ENCODE measurements at places on chromosomes 2 and 18.

- no peak for DNase-seq
Measured at GRCh38 chr18:46688853-46689525, 32.0 kb upstream of the LOXHD1 start.

GRCh38 chr2:219861307-219861706 is 233.9 kb downstream of the SLC4A3 start:
- DNase-seq, result no peak

- DNase-seq, result no peak
Measured at GRCh38 chr18:2173486-2173885, 397.8 kb downstream of the METTL4 start.

DNA sequence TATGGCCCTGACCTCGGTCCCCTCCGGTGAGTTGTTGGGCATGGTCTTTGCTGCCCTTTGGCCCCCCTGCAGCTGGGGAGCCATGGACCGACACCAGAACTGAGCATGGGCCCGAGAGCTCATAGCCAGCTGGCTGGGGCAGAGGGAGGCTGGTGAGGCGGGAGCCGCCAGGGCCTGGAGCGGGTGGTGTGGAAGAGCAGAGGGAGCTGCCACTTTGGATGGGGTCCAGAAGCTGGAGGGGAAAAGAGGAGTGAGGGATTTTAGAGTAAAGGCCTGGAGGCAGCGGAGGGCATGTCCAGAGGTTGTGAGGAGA is 16.5 kb upstream of the CNNM3 start:
- no peak for DNase-seq

GRCh38 chr18:12860530-12860929 is 23.5 kb downstream of the PTPN2 start:
- DNase-seq, result no peak

GRCh38 chr2:38155-38554 is 8.2 kb downstream of the FAM110C start:
- DNase-seq, result peak; percentile 94

- DNase-seq, result no peak
Measured at GRCh38 chr2:48601349-48601748, 16.3 kb upstream of the GTF2A1L start.

DNA sequence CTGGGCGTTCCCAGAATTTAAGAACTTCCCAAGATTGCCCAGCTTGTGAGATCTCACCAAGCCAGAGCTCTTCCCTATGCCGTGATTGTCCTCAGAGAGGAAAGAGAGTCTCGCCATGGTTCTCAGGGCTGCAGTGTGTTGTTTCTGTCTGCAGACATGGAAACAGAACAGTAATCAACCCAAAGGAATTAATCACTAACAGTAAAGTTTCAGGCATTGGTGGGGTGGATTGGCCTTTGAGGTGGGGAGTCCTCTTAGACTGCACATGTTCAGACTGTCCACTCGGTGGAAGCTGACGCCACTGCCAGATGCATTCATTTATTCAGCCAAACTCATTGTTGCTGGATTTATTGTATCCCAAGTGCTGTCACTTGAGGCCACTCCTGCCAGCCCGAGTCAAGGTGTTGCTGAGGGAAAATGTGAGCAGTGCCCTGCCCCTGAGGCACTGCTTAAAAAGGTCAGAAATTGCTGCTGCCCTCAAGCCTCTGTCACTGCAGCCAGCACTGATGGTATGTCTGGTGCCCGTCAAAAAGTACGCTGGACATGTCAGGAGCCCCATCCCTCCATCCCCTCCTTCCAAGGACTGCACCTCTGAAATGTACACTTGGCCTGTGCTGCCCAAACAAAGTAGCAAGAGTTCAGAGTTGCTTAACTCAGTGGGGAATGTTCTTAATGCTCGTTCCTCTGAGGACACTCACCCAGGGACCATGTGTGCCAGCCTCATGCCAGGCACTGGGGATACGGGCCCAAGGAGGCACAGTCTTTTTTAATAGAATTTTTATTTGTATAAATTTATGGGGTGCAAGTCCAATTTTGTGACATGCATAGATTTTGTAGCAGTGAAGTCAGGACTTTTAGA is 201.0 kb downstream of the GLI2 start:
- no peak for DNase-seq

GRCh38 chr2:130304726-130305125 is 38.0 kb upstream of the IMP4 start:
- no peak for DNase-seq

DNA sequence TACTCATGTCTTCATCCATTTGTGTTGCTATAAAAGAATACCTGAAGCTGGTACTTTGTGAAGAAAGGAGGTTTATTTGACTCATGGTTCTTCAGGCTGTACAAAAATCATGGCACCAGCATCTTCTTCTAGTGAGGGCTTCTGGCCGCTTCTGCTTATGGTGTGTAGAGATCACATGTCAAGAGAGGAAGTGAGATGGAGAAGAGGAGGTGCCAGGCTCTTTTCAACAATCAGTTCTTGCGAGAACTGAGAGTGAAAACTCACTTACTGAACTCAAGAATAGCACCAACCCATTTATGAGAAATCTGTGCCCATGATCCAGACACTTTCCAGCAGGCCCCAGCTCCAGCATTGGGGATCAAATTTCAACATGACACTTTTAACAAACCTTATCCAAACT is 30.0 kb upstream of the BARD1 start:
- no peak for DNase-seq

- no peak for DNase-seq
Measured at GRCh38 chr2:98796775-98797544, 66.0 kb upstream of the MGAT4A start.

DNA sequence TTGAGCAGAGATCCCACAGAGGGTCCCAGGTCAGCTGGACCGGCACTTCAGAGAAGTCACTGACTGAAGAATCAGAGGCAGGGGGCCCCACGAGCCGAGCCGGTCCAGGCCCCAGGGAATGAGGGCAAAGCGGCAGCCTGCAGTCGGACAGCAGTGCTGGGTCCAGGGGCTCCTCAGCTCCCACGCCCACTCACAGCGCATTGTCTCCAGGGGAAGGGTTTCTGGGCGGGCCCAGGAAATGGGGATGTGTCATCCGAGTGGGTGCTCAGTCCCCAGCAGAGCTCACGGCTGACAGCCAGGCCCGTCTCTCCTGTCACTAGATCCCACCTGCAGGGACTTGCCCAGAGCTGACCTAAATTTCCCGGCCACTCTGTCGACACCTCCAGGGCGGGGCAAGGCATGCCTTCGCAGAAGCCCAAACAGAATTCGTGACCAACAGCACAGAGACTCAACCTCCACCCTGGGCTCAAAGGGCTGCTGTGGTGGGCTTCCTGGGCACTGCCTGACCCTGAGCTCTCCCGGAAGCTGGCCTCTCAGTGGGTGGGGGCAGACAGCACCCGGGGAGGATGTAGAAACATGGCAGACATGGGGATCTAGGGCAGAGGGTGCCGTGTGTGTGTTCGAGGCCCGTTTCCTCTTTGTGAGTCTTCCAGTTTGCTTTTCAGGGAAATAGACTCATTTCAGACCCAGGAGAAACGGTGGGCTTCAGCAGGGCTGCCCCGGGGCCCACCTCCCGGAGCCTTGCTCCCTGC is 42.1 kb upstream of the TAF1B start:
- peak; percentile 94 for DNase-seq

- DNase-seq, result no peak
Measured at GRCh38 chr2:144939590-144939989, 419.7 kb upstream of the ZEB2 start.

GRCh38 chr18:48391868-48392267 is 17.3 kb downstream of the ZBTB7C start:
- DNase-seq, result no peak

- DNase-seq, result no peak
Measured at GRCh38 chr2:159712929-159713420, 669 bp downstream of the MARCHF7 start.

- no peak for DNase-seq
Measured at GRCh38 chr2:25980076-25980887, 2.0 kb downstream of the KIF3C start.

DNA sequence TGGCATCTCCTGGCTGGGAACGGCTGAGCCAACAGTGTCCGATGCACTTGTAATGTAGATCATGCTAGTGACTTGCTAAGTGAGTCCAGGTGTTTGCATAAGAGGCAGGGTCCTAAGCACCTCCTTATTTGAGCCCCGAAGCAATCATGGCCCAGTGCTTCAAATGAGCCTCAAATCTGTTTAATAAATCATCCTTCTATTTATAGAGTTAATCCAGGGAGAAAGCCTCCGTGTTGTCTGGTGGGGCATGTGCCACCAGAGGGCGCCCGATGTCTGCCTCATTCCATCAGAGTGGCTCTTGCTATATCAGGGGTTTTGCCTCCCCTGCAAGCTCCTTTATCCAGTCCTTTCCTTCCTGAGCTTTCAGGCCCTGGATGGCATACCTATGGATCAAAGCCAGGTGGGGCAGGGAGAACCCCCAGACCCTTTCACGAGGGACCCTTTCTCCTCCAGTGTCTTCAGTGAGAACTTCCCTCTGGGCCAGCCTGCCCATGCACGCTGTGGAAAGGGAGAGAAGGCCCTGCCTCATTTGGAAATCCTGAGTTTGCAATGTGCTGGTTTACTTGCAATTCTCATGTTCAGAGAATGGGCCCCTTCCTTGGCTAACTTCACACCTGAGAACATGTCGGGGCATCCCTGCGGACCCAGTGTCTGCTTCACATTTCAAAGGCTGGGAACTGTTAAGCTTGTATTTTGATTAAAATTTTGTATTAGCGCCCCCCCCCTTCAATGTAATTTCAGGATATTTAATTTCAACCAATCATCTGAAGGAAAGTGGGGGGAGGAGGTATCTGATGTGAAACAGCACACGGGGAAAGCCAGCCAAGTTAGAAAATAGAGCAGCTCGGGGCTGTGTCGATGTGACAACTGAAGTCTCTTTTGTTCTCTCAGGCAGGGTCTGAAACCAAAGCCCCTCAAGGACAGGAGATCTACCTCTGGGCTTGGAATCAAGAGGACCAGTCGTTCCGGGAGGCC is 39.7 kb downstream of the RDH14 start:
- DNase-seq, result no peak

DNA sequence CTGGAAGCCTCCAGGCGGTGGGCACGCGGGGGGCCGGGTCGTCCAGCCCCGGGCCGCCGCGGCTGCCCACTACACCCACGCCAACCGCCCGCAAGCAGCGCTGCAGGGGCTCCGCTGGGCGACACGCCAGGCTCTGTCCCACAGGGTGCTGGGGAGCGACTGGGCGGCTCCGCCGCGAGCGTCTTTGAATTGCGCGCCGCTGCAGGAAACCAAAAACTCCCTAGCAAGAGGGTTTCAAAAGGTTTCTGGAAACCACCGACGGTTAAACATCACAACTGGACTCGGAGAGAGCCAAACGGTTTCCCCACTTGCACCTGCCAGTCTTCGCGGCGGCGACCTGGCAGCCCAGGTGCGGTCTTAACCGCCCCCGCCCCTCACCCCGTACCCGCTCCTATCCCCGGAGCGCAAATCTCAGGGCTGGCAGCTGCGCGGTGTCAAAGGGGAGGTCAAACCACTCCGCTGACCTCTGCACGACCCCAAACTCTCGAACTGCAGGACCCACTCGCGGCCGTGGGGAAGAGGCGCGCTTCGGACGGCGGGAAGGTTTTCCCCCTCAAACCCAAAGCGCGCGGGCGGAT is 1.0 kb downstream of the CXCR4 start:
- DNase-seq, result no peak

- DNase-seq, result no peak
Measured at GRCh38 chr2:238446371-238446770, 19.6 kb downstream of the ASB1 start.
